ENCODE measurements at places on chromosomes 12 and 14. TPM values are rescaled to one million over a fixed set of nuclear protein-coding genes. Genes with fewer than 3 reads are reported as not detected.

DNA sequence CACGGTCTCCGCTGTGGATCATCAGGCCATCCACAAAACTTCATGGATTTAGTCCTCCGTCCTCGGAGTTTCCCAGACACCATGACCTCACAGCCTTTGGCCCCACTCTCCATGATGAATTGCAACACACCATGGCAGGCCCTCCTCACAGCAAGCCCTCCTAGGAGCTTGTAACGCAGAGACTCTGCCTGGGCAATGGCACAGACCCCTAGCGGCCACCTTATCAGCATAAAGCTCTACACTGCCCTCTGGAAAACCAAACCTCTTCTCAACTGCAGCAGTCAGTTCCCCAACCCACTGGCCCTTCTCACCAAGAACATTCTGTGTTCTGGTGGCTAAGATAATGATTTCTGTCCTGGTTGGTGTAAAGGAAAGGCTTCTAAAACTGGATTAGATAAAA is 238.4 kb upstream of the USP15 start:
- DNase-seq = no peak

Gene SERPINA12
- total RNA-seq = not detected

- no peak for DNase-seq
Observed at GRCh38 chr12:19688532-19688931, 249.2 kb downstream of the AEBP2 start.

Gene OVCH1
- total RNA-seq = not detected

Gene CCDC88C
- total RNA-seq = 77.3 TPM

DNA sequence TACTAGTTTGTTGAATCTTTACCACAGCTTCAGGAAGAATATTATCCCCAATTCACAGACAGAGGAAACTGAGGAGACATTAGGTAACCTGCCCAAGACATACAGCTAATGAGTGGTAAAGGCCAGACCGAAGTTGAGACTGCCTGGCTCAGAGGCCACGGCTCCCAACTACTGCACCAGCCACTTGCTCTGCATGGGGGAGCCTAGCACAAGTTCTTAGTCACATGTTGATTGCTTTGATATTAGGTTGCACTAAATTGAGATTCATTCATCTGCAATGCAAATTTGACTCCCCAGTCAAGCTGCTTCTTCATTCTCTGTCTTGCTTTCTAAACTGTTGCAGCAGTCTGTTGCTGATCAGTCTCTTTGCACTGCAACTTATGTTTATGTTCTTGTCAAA is 25.9 kb upstream of the POLR3B start:
- no peak for DNase-seq

Gene PTPRQ
- total RNA-seq = not detected

- no peak for DNase-seq
Observed at GRCh38 chr14:72800848-72801370, 93.0 kb downstream of the DPF3 start.

DNA sequence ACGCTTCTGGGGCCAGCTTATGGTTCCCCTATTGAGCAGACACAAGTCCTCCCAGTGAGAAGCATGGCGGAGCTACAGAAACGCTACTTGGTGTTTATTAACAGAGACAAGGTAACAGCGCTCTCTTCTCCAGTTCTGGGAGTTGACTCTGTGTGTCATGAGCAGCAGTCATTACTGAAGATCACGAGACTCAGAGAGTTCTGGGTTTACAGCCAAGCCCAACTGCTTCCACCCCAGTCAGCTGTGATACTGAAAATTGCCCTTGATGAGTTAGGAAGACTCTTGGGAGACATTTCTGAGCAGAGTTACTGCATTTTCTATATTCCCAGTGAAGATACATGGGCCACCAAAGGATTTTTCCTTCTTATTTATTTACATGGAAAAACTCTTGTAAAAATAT is 48.6 kb downstream of the CFAP251 start:
- no peak for DNase-seq

Gene CIROP
- total RNA-seq = not detected

GRCh38 chr12:13179211-13180074 is 17.1 kb upstream of the EMP1 start:
- peak; percentile 86 for DNase-seq

Gene SART3
- 51.7 TPM for total RNA-seq

Gene LACRT
- not detected for total RNA-seq

GRCh38 chr12:10851243-10851858 is 2.1 kb upstream of the PRR4 start:
- DNase-seq = no peak

- no peak for DNase-seq
Observed at GRCh38 chr12:25574761-25575160, 21.7 kb upstream of the LMNTD1 start.

GRCh38 chr12:54030889-54031471 is 1.9 kb upstream of the HOXC5 start:
- DNase-seq = no peak

Gene SPTB
- 0.81 TPM for total RNA-seq

GRCh38 chr14:64234877-64235651 is 59.1 kb downstream of the ESR2 start:
- no peak for DNase-seq

Gene DTX1
- total RNA-seq = 1.1 TPM

Gene IFNG-AS1
- 0.27 TPM for total RNA-seq

DNA sequence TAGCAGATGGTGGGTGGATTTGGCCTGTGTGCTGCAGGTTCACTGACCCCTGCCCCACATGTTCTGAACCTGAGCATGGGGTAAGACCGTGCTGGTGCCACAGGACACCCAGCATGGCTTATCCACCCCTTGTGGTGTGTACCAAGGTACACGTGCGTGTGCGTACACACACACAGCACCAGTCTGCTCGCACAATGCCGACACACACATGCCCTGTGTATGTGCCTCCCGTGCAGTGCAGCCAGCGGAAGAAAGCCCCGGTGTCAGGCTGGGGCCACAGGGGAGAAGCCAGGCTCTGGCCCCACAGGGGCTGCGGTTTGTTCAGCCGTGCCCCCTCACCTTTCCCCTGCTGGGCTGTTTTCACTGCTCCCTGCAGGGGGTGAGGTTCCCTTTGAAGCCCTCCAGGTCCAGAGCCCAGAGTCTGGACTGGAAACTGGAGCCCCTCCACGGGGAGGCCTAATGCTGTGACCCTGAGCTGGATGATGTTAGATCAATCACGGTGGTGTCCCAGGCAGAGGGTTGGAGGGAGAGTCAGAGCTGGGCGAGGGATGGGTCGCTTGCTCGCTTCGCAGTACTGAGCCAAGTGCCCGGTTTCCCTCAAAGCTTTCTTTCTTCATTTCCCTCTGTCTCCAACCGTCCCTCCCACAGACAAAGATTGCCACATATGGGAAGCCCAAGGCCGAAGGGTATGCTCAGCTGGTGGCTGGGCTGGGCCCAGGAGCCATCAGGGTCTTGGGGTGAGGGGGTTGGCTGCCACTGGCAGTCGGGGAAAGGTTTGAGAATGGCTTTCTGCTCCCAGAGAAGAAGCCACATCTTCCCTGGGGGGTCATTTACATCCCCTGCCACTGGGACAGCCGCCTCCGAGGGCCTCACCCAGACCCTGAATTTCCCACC is 6.2 kb downstream of the DTX1 start:
- DNase-seq = no peak

Gene RHEBL1
- 2.7 TPM for total RNA-seq

Gene UBE3B
- 21.0 TPM for total RNA-seq

Data from hematopoietic multipotent progenitor cell (in vitro differentiated cells).